ENCODE measurements at places on chromosomes 2 and 18.

DNA sequence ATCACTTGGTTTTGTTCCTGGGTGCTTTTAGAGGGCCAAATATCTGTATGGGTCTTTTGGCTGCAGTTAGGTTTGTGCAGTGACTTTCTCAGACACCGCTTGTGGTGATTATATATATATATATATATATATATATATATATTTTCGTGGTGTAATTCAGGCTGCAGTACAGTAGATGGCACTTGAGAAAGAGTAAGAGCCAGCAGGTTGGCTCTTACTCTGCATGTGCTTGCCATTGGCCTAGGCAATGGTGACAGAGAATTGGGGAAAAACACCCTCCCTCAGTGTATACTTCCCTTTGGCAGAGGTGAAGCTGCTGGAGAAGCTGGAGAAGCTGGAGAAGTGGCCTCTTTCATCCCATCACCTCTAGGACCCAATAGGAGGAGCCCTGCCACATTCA, 22.2 kb upstream of the MYL1 start:
- no peak for DNase-seq

DNA sequence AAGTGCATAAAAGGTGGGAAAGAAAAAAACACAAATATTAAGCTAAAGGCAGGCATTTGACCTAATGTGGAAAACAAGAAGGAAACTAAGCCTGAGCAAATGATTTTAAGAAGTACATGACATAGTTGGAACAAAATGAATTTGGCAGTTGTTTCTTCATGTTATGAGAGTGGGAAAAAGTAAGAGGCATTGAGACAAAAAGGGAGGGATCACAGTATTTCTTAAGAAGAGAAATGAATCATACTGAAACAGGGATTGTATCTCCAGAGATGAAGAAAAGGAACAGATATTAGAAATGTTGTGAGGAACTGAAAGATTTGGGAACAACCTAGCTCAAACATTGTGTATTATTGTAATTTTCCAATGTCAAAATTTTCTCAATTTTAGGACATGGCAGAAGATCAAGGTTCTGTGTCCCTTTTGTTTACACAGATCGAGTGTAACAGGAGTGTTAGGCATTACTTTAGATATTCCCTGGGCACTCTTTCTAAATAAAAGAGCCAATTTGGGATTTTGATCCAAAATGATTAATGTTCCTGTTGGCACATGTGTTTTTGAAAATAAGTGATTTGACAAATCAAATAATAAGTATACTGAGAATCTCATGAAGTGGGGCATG, 98.6 kb downstream of the CALCRL start:
- no peak for DNase-seq

DNA sequence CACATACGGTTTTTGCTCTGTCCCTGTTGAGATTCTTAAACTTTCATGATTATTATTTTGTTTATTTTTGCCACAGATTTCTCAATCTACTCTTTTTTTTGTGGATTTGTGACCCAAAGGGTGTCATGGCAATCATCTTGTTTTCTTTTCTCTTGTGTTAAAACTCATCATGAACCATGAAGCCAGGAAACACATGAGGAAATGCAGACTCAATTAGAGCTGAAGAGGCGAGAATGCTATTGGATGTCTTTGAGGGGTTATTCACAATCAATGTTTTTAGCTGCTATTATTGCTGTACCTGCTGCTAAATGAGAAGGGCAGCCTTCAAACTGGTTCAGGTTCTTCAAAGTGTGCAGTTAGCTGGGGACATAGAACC, 99.5 kb upstream of the MMADHC start:
- no peak for DNase-seq

- no peak for DNase-seq
Observed at GRCh38 chr2:80482276-80482675, 177.7 kb upstream of the LRRTM1 start.

DNA sequence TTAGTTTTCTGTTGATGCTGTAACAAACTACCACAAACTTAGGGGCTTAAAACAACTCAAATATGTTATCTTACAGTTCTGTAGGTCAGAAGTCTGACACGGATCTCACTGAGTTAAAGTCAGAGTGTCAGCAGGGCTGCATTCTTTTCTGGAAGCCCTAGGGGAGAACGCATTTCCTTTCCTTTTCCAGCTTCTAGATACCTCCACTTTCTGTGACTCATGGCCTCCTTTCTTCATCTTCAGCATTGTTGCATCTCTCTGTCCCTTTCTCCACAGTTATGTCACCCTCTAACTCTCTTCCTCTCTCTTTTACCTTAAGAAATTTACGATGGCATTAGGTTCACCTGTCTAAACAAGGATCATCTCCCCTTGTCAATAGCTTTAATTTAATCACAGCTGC, 13.3 kb upstream of the PPP4R1 start:
- no peak for DNase-seq

- DNase-seq = no peak
Observed at GRCh38 chr18:58180738-58181353, 136.8 kb downstream of the NEDD4L start.

GRCh38 chr2:70767079-70767698, 811 bp downstream of the ADD2 start:
- DNase-seq = no peak

DNA sequence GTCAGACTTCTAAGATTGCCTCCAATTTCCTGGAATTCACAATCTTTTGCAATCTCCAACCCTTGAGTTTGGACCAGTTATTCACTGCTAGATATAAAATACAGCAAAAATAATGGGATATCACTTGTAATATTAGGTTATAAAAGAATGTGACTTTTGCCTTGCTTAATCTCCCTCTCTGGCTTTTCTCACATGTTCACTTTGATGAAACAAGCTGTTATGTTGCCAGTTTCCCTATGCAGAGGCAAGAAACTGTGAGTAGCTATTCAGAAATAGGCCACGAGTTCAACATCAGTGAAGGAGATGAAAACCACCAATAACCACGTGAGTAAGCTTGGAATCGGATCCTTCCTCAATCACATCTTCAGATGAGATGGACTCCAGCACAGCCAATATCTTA, 842.7 kb downstream of the RNF144A start:
- no peak for DNase-seq

DNA sequence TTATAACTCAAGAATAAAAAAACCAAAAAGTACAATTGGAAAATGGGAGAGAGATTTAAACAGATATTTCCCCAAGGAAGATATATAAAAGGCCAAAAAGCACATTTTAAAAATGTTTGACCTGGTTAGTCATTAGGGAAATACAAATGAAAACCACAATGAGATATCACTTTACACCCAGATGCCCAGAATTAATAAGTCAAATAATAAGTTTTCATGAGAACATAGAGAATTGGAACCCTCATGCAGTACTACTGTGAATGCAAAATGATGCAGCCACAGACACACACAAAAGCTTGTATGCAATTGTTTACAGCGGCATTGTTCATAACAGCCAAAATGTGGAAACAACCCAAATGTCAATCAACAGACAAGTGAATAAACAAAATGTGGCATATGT, 165.9 kb downstream of the ZNF385B start:
- DNase-seq = no peak

GRCh38 chr2:70777450-70777849, 9.4 kb upstream of the ADD2 start:
- no peak for DNase-seq

DNA sequence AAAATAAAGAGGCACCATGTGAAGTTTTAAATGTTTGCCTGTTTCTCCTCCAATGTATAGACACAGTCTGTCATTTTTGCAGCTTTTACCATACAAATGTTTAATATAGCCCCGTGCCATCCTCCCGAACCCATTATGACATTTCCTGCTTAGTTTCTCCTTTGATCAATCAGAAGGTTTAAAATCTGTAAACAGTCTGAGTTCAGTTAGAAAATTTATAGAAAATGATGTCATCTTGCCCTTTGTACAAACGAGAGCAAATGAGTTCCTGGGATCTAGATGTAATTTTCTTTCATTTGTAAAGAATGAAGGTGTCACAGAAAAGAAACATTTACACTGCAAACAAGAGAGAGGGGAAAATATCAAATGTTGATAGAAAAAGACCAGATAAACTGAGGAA, 62.7 kb upstream of the NFU1 start:
- DNase-seq = no peak

GRCh38 chr2:44237221-44237620, 38.1 kb upstream of the SLC3A1 start:
- peak; percentile 26 for DNase-seq

DNA sequence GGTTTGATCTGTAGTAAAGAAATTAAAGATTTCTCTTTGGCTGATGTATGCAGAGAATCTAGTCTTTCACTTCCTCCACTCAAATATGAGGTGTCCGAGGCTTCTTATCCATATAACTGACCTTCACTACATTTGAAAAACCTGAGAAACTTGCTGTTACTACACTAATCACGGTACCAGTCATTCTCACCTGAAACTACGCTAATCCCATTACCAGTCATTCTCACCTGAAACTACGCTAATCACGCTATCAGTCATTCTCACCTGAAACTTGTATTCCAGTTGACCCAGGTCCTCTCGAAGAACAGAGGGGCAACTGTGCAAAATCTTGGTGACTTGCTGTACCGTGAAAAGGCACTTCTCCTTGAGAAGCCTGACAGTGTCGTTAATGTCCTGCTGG, 5.1 kb downstream of the MTERF4 start:
- DNase-seq = peak; percentile 86
